ENCODE measurements at places on chromosomes 16 and 17.

DNA sequence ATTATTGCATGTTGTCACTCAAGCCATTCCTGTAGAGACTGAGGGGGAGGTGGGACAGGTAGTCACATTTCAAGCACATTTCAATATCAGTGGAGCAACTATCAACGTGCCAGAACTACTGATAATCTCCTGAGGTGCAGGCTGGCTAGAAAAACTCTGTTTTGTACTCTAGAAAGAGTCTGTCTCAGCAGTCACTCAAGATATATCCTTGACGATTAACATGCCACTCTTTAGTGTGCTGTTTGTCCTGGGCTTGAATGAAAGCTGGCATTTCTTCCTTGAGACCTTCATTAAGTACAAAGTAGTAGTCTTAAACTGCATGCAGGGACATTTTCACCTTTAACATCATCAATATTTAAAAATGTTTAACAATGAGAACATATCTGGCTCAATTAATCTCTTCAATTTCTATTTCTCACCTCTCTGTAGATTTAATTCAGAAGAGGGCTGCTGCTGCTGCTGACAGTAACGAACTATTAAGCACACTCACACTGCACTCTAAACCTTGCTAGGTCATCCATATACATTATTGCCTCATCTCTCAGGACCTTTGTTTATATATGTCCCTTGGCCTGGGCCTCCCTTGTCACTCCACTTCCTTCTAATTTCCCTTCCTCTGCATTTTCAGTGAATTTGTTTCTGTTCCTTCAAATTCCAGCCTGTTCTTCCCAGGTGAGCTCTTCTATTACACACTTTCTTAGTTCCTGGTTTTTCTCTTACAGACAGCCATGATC is 412.0 kb downstream of the HAPSTR1 start:
- no peak for DNase-seq

- DNase-seq, result no peak
These were observed 25.1 kb upstream of the MEAK7 start for GRCh38 chr16:84529607-84530006.

DNA sequence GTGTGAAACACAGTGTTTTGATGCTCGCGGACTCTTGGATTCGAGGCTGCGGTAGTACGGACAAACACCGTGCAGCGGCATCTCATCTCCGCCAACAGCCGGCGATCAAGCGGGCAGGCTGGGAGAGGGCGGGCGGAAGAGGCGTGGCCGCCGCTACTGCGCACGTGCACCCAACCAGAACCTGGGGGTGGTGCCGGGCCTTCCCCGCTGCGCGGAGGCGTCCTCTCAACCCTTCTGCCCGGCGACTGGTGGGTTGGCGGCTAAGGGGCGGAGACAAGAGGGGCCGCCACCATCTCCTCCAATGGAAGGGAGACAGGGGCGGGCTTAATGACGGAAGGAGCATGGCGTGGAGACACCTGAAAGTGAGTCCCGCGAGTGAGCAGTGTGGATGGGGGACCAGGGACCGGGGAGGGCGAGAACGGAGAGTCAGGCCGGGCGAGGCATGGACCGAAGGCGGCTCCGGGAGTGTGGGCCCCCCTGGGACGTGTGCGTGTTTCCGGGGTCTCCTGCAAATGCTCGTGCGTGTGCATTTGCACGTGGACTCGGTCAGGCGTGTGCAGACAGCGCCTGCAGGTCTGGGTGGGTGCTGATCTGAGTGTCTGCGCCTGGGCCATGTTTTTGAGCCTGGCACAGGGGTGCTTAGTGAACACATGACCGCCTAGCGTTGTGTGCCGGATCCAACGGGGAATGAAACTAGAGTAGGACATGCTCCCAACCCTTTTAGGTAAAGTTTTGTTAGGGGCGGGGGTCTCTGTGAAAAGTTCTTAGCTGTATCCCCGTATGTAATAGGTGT is at the start of gene DHODH:
TSS of gene DHODH (plus strand) at position 321 of the 793 bp plus-strand sequence. CDS start at position 342, 21 bp downstream.
- peak; percentile 99 for DNase-seq

GRCh38 chr17:7508846-7509245 is 24.7 kb downstream of the POLR2A start:
- no peak for DNase-seq

GRCh38 chr17:75088465-75089417 is 987 bp downstream of the SLC16A5 start:
- no peak for DNase-seq

GRCh38 chr16:57284952-57285363 is 486 bp upstream of the PLLP start:
- DNase-seq, result no peak

- peak; percentile 95 for DNase-seq
These were observed 1.5 kb upstream of the ARHGDIG start for GRCh38 chr16:278863-279366.

- DNase-seq, result peak; percentile 24
These were observed 6.3 kb downstream of the TBC1D16 start for GRCh38 chr17:80029258-80029974.

GRCh38 chr17:32941419-32942032 is 13.6 kb downstream of the TMEM98 start:
- DNase-seq, result no peak

DNA sequence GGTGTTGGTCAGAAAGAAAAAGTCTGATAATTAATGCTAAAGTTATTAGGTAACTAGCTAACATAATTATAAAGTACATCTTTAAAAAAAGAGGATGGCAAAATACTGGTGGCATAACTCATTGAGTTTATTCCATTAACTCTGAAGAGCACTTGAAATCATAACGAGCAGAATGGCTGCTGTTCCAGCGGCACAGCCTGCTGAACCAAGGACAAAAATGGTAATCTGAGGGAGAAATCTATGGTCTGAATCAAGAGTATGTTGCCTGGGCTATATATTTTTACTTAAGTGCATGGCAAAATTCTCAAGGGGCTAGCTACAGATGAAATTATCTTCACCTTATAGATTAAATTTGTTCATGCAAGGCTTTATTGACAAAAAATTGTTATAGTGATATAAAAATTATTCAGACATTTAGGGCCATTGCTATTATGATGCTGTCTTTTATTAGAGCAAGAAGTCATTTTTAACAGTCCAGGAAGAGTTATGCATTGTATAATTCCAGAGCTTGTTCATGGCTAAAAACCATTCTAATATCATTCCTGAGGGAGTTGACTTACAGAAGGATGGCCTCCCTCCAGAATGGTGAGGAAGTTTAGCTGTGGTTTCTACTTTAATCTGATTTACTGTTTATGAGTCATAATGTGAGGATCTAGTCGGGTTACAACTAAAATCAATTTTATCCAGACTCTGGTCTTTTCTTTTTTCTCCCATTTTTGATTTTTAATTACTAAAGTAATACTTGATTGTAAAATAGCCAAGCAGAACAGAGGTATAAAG is 41.4 kb upstream of the ANKFN1 start:
- DNase-seq, result no peak

DNA sequence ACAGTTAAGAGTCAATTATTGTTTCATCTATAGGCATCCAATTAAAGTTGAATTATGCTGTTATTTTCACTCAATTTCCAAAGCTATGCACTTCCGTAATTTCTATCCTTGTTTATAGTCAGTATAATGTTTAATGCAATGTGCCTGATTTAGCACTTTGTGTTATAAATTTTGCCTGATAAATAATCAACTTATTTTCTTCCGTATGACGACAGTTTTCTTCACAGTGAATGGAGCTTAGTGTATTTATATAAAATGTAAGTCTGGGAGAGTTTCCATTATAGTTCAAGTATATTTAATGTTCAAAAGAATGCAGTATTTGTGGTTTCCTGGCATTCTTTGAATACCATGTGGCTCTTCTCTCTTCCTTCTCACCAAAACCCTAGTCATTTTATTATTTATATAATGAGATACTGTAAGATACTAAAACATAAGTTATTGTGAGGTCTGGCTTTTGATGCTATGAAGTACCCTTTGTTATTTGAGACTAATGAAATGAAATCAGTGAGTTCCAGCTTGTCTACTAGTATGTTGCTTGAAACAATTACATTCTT is 240.6 kb downstream of the PRKCA start:
- DNase-seq, result no peak

GRCh38 chr16:14240964-14241363 is 169.8 kb downstream of the MRTFB start:
- DNase-seq, result no peak

DNA sequence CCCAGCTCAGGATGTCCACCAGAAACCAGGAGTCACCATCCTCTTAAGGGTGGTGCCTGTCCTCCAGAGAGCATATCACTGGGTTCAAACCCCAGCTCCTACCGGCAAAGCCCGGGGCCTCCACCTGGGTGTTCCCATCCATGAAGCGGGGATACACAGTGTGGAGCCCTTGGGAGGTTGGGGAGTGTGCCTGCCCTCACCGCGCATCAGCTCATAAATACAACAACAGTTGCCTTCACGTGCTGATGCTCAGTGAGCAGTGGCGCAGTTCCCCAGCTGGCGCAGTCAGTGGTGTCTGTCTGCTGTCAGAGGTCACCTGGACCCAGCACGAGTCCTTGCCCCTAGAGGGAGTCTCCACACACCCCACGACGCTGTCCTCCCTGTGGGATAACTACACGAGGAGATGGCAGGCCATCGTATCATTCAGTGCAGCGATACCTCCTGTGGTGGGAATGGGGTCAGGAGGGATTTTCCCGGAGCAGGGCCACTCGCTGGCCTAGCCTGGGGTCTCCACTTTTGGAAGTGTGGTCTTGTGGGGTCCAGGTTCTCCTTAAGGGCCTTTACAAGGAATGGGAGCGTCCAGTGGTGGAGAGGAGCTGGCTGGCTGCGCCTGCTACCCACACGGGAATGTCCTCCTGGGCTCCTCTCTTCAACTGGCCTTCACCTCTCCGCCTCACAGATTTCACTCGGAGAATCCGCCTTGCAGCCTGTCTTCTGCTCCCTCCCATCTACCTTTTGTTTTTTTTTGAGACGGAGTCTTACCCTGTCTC is 2.3 kb upstream of the ELOB start:
- no peak for DNase-seq

DNA sequence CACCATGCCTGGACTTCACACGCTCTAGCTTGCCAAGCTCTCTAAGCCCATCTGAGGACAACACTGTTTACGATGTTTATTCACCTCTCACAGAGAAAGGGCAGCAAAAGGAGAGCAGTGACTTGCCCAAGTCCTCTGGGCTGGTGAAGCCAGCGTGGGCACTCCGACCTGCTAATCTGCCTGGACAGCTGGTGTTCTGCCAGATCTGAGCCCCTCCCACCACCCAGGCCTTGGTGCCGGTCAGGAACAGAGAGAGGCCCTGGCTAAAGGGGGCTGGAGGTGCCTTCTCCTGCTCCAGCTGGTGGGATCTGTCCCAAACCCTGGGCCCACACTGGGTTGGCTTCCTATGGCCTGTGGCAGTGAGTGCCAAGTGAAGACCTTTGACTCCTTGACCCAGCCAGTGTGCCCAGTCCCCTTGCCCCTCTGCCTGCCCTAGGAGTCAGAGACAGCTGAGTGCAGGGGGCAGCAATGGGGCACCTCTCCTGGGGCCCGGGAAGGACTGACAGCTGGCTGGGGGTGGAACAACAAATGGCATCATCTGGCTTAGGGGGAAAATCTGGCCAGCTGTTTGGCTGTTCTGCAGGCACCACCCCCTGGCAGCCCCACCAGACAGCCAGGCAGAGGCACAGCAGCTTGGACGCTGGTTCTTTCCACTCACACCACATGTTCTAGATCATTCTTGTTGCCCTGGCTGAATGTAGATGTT is 1.8 kb upstream of the SLC4A1 start:
- DNase-seq, result no peak

DNA sequence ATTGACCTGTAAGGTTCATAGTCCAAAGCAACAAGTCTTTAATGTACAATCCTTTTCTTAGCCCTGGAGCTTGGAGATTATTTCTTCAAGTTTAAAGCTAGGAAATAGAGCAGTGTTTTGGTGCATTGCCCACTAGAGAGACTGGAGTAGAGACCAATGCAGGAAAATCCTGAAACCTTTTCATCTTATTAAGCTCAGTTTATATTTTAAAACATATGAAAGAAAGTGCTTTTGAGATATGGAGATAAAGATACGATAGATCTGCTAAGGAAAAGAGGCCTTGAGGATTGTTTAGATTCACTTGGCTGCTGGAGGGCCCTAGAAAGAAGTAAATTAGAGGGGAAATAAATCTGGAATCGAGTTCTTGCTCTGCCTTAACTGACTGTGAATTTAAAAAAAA is 212.0 kb downstream of the GRIN2A start:
- DNase-seq, result no peak

DNA sequence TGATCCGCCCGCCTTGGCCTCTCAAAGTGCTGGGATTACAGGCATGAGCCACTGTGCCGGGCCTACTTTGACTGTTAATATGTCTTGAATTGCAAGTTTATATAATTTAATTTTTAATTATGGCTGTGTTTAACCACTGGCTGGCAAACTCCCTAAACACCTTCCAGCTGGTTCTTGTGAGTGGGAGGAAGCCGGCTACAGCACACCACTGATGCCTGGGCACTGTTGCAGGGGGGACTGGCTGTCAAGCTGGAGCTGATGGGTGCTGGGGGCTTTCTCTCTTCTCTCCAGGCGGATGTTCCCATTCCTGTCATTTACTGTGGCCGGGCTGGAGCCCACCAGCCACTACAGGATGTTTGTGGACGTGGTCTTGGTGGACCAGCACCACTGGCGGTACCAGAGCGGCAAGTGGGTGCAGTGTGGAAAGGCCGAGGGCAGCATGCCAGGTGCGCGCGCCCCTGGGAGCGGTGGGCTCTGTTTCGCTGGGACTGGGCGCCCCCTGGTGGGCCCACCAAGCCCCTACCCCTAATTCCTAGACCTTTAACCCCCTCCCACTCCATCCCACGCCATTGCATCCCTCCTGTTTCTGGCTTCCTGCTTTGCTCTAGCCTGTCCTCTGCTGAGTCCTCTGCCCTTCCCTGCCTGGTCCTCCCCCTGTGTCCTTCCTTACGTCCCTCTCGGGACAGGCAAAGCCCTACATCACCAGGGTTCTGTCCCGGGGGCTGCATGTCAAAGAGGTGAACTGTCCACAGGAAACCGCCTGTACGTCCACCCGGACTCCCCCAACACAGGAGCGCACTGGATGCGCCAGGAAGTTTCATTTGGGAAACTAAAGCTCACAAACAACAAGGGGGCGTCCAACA is 9.5 kb downstream of the TBX21 start:
- DNase-seq, result no peak

GRCh38 chr17:47009759-47010594 is 30.9 kb upstream of the RPRML start:
- DNase-seq, result no peak

GRCh38 chr16:30777591-30778297 is 9.3 kb downstream of the ZNF629 start:
- DNase-seq, result no peak

DNA sequence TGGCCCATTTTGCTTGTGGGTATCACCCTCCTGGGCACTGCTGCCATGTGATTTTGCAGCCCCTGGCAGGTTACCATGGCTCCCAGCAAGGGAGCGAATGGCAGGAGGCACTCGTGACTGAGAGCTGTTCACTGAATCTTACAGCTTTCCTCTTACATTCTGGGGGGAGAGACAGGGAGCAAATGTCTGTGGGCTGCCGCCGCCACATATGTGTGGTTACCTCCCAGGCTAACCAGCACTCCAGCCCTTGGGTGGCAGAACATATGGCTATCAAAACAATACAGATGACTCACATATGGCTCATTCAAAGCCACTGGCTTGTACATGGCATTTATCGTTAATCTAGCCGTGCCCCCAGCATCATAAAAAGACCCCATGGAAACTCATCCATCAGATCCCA is 19.8 kb downstream of the GTF3C1 start:
- DNase-seq, result no peak

Data from hematopoietic multipotent progenitor cell (in vitro differentiated cells).